ENCODE measurements at places on chromosomes 11 and 22. TPM values are rescaled to one million over a fixed set of nuclear protein-coding genes. Genes with fewer than 3 reads are reported as not detected.
A peak's percentile ranks its signal among the peaks of the same experiment; 100 is the strongest.

Gene CSRP3
- total RNA-seq = not detected

Gene MPEG1
- 27.1 TPM for total RNA-seq

Gene KRTAP5-1
- total RNA-seq = not detected

Gene MUC5AC
- total RNA-seq = not detected

Gene ALDH3B1
- 12.4 TPM for total RNA-seq

Gene TEAD1
- 56.5 TPM for total RNA-seq

Gene ZNRF3
- total RNA-seq = 7.2 TPM

DNA sequence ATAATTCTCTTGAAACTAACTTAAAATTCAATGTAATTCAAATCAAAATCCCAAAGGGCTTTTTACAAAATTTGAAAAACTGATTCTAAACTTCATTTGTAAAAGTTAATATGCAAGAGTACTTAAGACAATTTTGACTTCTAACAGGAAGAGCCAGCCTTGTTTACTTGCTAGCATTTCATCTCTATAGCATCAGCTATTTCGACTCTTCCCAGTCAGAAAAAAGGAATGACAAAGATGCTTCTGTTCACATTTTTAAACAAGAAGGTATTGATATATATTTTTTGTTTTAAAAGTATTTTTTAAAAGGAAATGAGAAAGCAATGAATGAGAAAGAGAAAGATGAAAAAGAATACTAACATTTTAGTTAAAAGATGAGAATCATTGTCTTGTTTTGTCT is 16.4 kb downstream of the SLN start:
- no peak overlapping the region for H3K27ac ChIP-seq
- H3K4me1 ChIP-seq = no peaks in the 10 kb centered on the region

DNA sequence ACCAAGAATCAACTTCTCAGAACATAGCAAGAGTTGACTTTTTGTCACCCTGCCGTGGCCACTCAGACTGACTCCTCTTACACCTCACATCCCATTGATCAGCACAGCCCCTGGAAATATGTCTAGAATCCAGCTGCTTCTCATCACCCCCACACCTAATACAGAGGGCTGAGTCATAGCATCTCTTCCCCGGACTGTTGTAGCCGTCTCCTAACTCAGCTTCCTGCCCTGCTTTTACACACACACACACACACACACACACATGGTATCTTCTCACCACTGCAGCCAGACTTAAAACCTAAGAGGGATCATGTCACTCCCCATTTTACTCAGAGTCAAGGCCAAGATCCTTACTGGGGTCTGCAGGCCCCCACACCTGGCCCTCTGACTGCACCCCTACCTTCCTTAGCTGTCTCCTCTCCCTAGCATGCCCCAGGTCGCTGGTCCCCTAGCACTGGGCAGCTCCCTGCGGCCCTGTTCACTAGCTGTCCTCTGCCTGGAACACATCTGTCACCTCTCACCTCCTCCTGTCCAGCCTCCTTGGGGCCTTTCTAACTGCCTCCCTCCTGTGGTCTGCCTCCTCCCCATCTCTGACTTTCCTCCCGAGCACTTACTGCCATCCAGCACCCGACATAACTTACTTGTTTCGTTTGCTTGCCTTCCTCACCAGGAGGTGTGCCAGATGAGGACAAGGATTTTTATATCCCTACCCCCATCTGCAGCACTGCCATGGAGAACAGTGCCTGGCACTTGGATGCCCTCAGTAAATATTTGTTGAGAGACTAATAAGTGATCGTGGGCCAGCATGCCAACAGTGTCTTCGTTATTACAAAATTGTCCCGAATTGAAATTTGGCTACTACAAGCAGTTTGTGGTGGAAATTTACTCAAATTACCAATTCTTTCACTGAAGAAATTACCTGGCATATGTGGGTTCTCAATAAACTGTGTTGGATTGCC is 61.9 kb downstream of the BMAL1 start:
- no peak overlapping the region for H3K4me3 ChIP-seq
- no peak for DNase-seq
- no peaks in the 10 kb centered on the region for H3K27me3 ChIP-seq
- no peaks in the 10 kb centered on the region for H3K36me3 ChIP-seq
- H3K27ac ChIP-seq = no peak overlapping the region
- H3K4me1 ChIP-seq = no peaks in the 10 kb centered on the region

GRCh38 chr11:76215941-76216340 is 9.6 kb upstream of the WNT11 start:
- no peaks in the 10 kb centered on the region for H3K36me3 ChIP-seq
- no peak for DNase-seq
- H3K4me1 ChIP-seq = no peaks in the 10 kb centered on the region
- H3K27ac ChIP-seq = no peak overlapping the region
- no peak overlapping the region for H3K4me3 ChIP-seq

DNA sequence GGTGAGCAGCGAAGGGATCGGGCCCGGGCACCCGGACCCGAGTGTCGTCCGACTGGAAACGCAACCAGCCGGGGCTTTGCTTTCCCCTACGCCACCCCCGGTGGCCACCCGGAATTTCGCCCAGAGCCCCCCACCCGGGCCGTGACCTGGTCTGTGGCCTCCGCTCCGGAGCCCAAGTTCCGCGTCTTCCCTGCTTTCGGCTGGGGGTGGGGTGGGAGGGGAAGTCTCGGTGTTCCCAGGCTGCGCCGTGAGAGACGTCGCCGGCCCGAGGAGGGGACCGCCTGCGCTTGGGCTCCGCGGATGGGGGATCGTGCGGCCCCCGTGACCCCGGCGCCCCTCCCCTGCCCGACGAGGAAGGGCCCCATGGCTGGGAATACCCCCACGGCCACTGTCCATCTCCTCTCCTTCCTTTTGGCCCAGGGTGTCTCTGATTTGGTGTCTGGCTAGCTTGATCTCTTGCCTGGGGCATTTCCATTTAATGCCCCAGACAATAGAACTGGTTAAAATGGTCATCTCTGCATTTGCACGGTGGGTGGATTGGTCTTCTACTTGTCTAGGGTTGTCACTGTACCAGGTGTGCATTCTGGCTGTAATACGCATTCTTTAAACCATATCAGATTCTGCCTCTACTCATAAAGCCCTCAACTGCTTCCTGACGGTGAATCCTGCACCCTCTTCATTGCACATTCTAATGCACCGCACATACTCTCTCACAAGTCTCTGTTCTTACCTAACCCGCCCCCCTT is 789 bp downstream of the SIK2 start:
- peak overlapping the region; percentile 89 for H3K4me3 ChIP-seq
- H3K27me3 ChIP-seq = no peaks in the 10 kb centered on the region
- peak; percentile 64 for DNase-seq
- H3K36me3 ChIP-seq = no peaks in the 10 kb centered on the region
- no peaks in the 10 kb centered on the region for H3K4me1 ChIP-seq

DNA sequence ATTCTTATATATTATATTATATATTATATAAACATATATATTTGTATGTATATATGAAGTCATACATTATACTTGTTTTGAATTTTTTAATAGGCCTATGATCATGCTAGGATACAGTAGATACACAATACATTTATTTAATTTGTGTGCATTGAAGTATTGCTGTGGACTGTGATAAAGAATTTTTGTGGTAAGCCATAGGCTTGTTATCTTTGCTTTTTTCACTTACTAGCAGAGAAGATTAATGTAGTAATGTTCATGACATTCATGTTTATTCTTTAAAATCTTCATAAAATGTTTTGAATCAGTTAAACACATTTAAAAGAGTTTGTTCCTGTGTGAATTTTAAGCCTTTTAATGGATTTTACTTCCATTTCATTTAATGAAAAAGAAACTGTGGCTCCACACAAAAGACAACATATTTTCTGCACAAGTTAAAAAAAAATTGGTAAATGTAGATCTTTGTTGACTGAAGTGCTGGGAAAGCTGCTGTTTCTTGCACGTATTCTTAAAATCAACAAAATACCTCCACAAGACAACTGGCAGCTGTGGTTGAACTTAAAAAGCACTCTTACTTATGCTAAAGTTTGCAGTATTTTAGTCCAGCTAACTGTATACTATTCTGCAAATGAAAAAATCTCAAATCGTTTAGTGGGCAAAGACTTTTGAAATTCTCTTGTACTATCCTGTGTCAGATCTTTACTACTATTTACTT is 156.2 kb downstream of the TMEM135 start:
- no peak for DNase-seq
- H3K27ac ChIP-seq = no peak overlapping the region
- no peak overlapping the region for H3K4me3 ChIP-seq
- no peaks in the 10 kb centered on the region for H3K4me1 ChIP-seq
- H3K36me3 ChIP-seq = no peaks in the 10 kb centered on the region

DNA sequence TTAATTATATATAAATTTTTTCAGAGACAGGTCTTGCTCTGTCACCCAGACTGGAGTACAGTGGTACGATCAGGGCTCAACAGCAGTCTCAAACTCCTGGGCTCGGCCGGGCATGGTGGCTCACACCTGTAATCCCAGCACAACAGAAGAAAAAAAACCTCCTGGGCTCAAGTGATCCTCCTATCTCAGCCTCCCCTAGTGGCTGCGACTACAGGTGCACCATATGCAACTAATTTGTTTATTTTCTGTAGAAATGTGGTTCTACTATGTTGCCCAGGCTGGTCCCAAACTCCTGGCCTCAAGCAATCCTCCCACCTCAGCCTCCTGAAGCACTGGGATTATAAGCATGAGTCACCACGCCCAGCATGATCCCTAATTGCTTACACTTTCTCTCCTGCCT is 56.1 kb upstream of the SLC35C1 start:
- no peaks in the 10 kb centered on the region for H3K27me3 ChIP-seq
- H3K27ac ChIP-seq = no peak overlapping the region
- H3K4me1 ChIP-seq = peaks cover 6% of the 10 kb centered on the region
- H3K4me3 ChIP-seq = no peak overlapping the region

DNA sequence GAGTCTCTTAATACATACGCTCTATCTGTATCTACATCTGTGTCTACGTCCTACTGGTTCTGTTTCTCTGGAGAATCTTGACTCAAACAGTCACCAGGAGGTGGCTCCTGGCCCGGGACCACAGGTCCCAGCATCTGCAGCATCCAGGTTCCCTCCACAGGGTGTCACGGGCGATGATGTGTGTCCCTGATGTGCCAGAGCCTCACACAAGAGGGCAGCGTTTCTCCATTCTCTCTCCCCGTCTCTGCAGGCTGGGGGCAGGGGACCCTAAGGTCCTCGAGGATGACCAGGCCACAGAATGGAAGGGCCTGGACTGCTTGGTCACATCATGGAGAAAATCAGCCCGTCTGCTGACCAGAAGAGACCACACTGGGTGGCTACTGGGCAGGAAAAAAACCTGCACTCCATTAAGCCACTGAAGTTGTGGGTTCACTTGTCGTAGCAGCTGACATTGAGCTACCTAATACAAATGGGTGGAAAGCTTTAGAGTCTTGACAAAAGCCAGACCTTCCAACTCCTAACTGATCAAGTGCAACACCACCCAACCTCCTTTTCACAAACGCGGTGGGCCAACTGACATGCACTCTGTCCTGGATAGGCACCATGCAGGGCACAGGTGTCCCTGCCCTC is 392.5 kb downstream of the CTTN start:
- H3K27me3 ChIP-seq = no peaks in the 10 kb centered on the region
- no peak for DNase-seq
- no peak overlapping the region for H3K27ac ChIP-seq
- H3K4me1 ChIP-seq = no peaks in the 10 kb centered on the region
- H3K36me3 ChIP-seq = no peaks in the 10 kb centered on the region

GRCh38 chr22:50399751-50400331 is 56.7 kb downstream of the PPP6R2 start:
- no peak overlapping the region for H3K27ac ChIP-seq
- H3K36me3 ChIP-seq = no peaks in the 10 kb centered on the region
- DNase-seq = no peak
- H3K27me3 ChIP-seq = no peaks in the 10 kb centered on the region

- H3K4me1 ChIP-seq = no peaks in the 10 kb centered on the region
- no peaks in the 10 kb centered on the region for H3K27me3 ChIP-seq
- no peak for DNase-seq
- H3K36me3 ChIP-seq = no peaks in the 10 kb centered on the region
These were observed 13.9 kb upstream of the BSX start for GRCh38 chr11:122995526-122995925.

DNA sequence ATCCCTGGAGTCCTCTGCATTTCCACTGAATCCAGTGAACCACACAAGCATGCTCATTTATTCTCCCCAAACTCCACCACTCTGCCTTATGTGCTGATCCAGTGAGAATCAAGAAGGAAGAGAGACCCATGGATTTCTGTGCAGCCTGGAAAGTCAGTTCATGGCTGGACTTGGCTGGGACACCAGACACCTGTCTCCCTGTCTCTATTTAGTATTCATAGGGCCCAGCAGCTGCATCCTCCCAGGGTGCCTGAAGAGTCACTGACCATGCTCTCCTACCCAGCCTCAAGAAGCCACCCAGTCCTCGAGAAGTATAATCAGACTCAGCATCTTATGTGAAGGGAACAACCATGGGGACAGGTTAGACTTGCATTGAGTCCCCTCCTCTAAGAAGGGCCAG is 83.2 kb downstream of the ZNF280B start:
- H3K27me3 ChIP-seq = no peaks in the 10 kb centered on the region
- H3K4me3 ChIP-seq = no peak overlapping the region
- no peak overlapping the region for H3K27ac ChIP-seq

DNA sequence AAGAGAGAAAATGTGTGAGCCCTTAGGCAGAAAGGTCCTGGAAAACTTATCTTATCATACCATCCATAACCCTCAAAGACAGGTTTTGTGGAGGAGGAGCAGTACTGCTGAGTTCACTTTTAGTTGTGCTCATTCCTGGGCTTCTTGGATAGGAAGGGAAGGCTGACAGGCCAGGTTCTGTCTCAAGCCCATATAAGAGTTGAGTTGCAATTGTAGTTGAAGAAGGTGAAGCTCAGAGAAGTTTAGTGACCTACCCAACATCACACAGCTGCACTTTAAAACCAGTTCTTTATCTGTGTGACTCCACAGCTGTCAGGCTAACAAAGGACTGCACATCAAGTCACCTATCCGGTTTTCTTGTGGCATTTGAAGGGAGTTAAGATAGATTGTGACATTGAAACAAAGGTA is 13.0 kb downstream of the TEAD1 start:
- no peaks in the 10 kb centered on the region for H3K36me3 ChIP-seq
- no peaks in the 10 kb centered on the region for H3K27me3 ChIP-seq
- peak overlapping the region; percentile 39 for H3K27ac ChIP-seq
- H3K4me3 ChIP-seq = no peak overlapping the region
- no peak for DNase-seq

DNA sequence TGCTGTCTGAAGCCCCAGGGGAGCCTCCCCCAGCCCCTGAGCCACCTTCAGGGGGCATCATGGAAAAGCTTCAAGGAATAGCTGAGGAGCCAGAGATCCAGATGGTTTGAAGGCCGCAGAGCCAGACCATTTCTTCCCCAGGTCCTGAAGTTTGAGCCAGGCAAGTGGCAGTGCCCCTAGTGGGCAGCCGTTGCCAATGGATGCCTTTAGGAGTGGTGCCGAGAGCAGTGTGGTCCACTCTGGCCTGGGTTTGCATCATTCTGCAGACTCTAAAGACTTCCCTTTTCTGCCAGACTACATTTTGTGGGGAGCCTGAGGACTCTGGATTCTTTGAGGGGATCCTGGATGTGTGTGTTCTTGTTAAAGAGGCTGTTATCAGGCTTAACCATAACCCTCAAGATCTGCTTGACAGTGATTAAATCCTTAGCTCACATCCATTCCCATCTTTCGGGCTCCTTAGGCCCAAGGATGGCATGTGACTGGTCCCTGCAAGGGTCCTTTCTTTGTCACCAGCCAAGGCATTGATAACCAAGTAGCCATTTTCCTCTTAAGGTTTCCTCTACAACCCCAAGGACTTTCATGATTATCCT is 13.1 kb downstream of the HINFP start:
- H3K4me3 ChIP-seq = no peak overlapping the region
- no peaks in the 10 kb centered on the region for H3K27me3 ChIP-seq
- H3K36me3 ChIP-seq = peaks cover 6% of the 10 kb centered on the region
- no peak for DNase-seq
